ENCODE measurements at places on chromosomes 3 and 15.

GRCh38 chr3:186217820-186218164 lies 108.9 kb upstream of the ETV5 start:
- no peak for DNase-seq

GRCh38 chr15:81163961-81164800 lies 30.1 kb downstream of the CFAP161 start:
- no peak for DNase-seq

DNA sequence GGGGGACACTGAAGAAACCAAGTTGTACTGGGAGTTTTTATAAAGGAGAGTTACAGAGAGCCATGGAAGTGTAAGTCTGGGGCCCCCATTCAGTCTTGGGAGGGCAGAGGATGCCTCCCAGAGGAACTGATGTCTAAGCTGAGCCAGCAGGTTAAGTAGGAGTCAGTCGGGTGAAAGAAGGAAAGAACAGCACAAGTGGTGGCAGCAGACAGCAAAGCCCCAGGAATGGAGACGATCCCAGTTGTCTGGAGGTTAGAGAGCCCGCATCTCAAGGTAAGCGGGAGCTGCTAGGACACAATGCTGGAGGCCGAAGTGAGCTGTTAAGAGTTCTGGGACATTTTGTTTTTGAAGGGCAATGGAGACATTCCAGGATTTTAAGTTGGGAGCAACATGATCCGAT lies 88.8 kb downstream of the TAMM41 start:
- no peak for DNase-seq

GRCh38 chr3:150985711-150986110 lies 13.2 kb upstream of the CLRN1 start:
- DNase-seq: no peak

GRCh38 chr15:59703979-59704796 lies 15.1 kb upstream of the BNIP2 start:
- no peak for DNase-seq

DNA sequence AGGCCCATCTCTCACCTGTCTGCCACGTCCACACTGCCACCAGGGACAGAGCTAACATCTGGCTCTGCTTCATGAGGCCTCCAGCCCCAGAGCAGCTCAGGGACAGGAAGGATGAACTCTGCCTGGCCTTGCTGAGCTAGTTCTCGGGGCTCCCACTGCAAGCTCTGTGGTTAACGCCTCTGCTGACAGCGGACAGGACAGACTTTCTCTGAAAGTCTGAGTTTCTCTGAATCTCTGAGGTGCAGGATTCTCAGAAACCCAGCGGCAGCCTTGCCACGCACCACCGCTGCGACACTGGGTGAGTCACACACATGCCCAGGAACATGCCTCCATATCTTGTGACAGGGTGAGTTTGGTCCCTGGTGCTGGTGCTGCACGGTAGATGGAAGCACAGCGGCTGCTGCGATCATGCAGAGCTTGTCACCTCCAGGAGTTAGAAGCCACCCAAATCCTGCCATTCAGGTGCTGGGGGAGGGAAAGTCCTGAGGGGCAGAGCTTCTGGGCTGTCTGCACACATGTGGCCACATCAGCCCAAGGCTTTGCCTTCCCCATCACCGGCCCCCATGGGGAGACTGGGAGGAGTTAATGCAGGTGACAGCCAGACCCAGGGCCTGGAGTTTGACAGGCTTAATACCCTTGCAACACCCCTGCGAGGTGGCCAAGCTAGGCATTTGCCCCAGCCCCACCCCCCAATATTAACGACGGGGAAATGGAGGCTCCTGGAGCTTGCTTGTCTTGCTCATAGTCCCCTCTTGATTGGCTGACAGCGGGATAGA lies 267.0 kb downstream of the PLCL2 start:
- no peak for DNase-seq

DNA sequence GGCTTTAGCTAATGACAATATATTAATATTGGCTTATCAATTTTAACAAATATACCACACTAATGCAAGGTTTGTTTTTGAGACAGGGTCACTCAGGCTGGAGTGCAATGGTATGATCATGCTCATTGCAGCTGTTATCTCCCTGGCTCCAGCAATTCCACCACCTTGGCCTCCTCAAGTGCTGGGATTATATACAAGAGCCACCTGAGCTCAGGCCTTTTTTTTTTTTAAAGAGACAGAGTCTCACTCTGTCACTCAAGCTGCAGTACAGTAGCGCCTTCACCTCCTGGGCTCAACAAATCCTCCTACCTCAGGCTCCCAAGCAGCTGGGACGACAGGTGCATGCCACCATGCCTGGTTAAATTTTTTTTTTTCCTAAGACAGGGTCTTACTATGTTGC lies 11.7 kb downstream of the DLG1 start:
- no peak for DNase-seq

GRCh38 chr3:63470745-63471144 lies 181.7 kb upstream of the SNTN start:
- no peak for DNase-seq

DNA sequence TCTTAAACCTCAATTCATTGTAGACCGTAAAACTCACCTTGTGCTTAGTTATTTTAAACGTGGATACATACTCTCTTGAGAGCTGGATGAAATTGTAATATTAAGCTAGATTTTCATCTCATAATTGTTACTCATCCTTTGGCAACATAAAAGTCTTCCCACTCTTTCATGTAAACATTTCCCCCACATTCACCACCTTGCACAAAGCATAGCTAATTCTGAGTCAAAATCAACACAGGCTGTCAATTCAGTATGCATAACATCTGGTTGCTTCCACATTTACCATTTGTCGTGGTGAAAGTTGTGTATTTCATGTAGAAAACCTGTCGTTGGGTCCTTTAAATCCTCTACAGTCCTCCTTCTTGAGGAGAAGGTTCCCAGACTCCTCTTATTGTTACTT lies 524.6 kb downstream of the OTOL1 start:
- no peak for DNase-seq

DNA sequence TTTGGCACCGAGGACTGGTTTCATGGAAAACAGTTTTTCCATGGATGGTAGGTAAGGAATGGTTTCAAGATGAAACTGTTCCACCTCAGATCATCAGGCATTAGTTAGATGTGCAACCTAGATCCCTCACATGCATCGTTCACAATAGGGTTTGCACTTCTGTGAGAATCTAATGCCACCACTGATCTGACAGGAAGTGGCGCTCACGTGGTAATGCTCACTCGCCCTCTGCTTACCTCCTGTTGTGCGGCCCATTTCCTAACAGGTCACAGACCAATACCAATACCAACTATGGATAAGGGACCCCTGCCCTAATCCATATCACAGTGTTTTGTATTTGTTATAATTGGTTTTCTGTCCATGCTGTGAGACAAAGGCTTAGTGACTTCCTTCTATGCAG lies 58.9 kb downstream of the SLMAP start:
- DNase-seq: no peak

DNA sequence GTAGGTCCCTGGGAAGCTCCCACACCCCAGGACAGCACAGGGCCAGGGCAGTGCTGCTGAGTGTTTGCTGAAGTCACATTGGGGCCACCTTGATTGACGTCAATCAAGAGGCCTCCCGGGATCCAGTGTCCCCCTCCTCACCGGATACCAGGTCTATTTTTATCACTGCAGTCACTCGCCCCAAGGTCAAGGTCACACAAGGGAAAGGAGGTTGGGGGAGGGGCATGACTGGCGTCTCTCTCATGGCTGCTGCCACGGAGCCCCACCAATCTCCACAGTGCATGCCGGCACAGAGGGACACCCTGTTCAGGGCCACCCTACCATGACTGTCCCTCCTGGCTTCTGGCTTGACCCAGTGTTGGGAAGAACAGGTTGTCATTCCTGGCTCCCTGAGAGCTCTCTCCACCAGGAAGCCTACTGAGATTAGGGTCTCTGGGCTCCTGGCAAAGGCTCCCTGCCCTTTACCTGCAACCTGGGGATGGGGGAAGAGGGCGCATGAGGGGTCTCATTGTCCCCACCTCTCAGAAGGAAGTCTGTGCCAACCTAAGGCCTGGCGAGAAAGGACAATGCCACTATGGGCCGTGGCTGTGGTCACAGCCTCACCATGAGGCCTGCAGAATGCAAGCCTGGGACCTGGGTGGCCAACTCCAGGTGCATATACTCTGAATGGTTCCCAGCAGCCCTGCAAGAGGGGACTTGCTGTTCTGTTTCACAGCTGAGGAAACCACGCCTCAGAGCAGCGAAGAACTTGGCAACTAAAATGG lies 1.5 kb downstream of the MYL3 start:
- no peak for DNase-seq

- no peak for DNase-seq
Observed at GRCh38 chr3:34107669-34108068, 309.2 kb downstream of the PDCD6IP start.

DNA sequence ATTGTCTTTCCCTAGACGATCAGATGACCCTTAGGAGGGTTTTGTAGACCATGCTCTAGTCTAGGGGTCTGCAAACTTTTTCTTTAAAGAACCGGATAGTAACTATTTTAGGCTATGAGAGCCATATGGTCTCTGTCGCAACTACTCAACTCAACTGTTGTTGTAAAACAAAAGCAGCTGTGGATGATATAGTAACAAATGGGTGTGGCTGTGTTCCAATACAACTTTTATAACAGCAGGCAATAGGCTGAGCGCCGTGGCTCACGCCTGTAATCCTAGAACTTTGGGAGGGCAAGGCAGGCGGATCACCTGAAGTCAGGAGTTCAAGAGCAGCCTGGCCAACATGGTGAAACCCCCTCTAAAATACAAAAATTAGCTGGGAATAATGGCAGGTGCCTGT lies 6.1 kb upstream of the CMTM6 start:
- no peak for DNase-seq

- no peak for DNase-seq
Observed at GRCh38 chr15:31278061-31278445, 48.6 kb upstream of the KLF13 start.

Data from neural crest cell (in vitro differentiated cells).